ENCODE measurements at places on chromosomes 6 and 20. TPM values are rescaled to one million over a fixed set of nuclear protein-coding genes. Genes with fewer than 3 reads are reported as not detected.

ADGRB3 gene
- total RNA-seq, result 1.9 TPM

GLP1R gene
- 3.7 TPM for total RNA-seq

SEMG1 gene
- total RNA-seq, result 4.0 TPM

FNDC1 gene
- 0.38 TPM for total RNA-seq

ID4 gene
- 7.0 TPM for total RNA-seq

RGL2 gene
- total RNA-seq, result 52.2 TPM

LHFPL5 gene
- total RNA-seq, result not detected

SLC22A16 gene
- total RNA-seq, result not detected

NUP153 gene
- total RNA-seq, result 88.4 TPM

EPHA7 gene
- total RNA-seq, result 7.3 TPM

FLRT3 gene
- 0.17 TPM for total RNA-seq

CRIP3 gene
- total RNA-seq, result 18.8 TPM

- no peak for DNase-seq
Measured at GRCh38 chr6:169340395-169340794, 86.7 kb upstream of the THBS2 start.

DNA sequence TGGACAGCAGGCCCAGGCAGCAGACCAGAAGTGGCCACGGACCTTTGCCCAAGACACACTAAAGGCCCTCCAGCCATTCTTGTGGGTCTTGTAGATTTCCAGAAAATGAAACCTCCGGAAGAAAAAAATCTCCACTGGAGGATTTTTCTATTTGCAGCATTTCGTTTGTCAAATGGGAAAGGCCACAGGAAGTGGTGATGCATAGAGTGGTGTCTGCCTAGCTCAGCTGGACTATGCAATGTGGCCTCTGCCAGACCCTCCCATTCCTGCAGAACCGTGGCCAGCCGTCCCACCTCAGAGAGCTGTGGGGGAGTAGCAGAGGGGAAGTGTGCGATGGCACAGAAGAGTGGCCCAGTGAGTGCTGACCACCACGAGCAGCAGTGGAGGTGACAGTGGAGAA, 24.0 kb upstream of the INSM1 start:
- DNase-seq, result no peak

- DNase-seq, result peak; percentile 89
Measured at GRCh38 chr20:59751075-59751711, 146.9 kb downstream of the PHACTR3 start.

- DNase-seq, result no peak
Measured at GRCh38 chr6:111270121-111270520, 182.8 kb downstream of the SLC16A10 start.

GRCh38 chr6:142013875-142014495, 118.7 kb upstream of the GJE1 start:
- no peak for DNase-seq

DNA sequence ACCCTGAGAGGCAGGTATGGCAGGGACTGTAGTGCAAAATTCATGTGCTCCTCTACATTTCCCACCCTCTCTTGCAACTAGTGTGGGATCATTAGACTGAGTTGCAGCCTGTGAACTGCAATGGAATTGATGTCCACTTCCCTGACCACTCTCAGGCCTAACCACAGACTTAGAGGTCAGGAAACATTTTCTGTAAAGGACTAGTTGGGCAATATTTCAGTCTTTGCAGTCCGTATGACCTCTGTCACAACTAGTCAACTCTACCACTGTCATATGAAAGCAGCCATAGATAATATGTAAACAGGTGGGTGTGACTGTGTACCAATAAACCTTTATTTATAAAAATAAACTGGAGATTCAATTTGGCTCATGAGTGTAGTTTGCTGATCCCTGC, 134.4 kb upstream of the TOP1 start:
- no peak for DNase-seq

GRCh38 chr6:5506149-5506548, 244.8 kb downstream of the FARS2 start:
- no peak for DNase-seq

DNA sequence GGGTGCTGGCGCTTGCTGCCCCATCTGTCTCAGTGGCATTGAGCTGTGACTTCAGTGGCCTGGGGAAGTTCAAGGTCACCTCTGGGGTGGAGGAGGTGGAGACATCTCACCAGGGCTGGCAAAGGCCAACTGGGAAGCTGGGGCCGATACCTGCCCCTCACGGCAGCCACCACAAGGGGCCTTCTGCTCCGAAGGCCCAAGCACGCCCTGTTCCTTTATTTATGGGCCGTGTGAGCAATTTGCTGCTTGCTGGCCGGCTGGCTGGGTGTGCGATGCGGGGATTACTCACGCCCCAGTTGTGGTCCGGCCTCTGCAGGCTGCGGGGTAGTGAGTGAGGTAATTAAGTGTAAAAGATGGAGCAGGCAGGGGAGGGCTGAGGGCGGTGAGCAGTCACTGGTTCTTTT, 13.2 kb upstream of the SCRT2 start:
- peak; percentile 72 for DNase-seq

DNA sequence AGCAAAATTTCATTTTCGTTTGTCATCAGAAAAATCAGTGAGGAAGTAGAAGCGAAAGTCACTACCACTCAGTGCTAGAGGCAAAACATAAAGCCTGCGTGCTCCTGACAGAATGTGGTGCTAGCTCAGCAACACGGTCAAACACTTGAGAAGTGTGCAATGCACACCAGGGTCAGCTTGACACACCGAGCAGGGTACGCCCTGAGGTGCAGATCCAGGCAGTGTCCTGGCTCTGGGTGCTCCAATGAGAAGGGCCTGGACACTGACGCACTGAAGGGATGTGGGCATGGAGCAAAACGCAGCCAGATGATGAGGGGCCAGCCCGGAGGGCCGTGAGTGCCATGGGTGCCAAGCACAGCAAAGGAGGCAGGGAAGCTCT, 5.9 kb downstream of the RNASET2 start:
- no peak for DNase-seq

DNA sequence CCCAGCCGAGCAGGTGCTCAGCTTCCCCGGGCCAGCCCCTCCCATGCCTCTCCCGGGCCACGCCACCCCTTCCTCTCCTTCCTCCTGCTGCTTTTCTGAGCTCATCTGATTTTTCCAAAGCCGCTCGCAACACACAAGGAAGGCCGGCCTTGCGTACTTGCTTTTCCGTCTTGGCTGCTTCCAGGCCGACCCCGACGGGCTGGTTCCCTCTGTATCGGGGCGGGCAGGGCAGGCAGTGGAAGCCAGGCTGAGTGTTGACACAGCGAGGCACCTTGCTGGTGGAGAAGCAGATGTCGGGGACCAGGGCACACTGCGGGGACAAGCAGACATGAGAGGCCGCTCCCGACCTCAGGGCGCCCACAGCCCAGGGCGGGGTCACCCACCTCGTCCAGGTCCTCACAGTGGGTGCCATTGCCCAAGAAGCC, 21.1 kb downstream of the THBS2 start:
- DNase-seq, result no peak

DNA sequence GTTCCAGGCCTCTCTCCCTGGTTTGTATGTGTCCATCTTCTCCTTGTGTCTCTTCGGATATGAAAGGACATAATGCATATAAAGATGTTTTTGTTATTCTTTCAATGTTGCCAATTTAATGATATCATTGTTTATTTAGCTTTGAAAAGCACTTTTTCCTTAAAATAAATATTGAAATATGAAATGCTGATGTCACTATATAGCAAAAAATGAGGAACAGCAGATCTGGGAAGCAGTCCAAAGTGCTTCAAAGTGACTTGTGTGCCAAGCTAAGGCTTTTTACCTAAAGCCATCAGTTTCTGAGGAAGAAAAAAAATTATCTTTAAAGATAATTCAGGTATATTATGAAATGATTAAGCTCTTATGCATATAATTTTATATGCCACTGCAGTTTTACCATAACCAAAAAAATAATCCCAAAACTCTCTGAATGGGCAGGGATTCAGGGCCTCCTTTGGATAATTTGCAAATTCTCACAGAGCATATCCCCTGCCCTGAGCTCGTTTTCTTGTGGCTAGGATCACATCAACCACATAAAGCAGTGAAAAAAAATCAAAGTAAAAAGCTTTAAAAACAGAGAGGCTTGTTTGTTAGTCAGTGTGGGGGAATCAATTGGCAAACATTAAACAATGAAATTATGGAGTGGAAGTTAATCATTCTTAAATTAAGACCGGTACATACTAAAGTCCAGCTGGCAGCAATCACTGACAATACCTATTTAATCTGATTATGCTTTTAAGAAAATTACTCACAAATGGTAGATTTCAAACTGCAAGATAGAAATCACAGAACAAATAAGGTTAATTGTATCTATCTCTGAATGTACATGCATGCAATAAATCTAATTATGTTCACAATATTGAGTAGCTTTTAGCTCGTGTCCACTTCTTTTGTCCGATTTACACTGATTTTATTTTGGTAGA, 1027.9 kb upstream of the ADGRB3 start:
- no peak for DNase-seq

- no peak for DNase-seq
Measured at GRCh38 chr6:116530436-116530835, 15.0 kb downstream of the TRAPPC3L start.

- peak; percentile 36 for DNase-seq
Measured at GRCh38 chr20:33811776-33812151, 616 bp downstream of the CHMP4B start.

GRCh38 chr6:78076371-78076770, 423.5 kb downstream of the MEI4 start:
- DNase-seq, result no peak

DNA sequence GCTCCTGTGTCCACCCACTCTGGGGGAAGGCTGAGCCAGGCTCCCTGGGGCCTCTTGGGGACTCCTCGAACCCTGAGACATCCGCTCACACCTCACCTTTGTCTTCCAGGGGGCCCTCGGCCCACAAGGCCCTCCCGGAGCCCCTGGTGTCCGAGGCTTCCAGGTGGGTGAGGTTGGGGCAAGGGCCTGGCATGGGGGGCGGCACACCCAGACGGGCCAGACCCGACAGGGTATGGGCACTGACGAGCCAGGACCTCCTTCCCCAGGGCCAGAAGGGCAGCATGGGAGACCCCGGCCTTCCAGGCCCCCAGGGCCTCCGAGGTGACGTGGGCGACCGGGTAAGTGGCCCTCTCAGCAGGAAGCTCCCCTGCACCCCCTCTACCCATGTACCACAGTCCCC, 13.4 kb downstream of the COL9A3 start:
- no peak for DNase-seq

DNA sequence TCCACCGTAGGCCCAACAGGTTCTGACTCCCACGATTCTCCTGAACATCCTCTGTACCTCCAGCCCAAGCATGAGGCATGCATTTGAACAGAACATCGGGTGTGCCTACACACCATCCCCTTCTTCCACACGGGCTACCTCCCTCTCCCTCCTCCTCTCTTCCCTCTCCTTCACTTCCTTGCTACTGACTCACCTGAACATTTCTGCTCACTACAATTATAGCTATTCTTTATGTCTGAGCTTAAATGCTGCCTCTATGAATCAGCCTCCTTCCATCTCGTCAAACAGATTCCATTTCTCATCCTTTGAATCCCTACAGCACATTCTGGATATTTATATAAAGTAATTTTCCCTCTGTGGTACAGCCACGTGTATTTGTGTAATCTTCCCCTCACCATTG, 71.4 kb upstream of the MYLIP start:
- DNase-seq, result no peak

- no peak for DNase-seq
Measured at GRCh38 chr6:69668916-69669315, 127.9 kb downstream of the LMBRD1 start.

DNA sequence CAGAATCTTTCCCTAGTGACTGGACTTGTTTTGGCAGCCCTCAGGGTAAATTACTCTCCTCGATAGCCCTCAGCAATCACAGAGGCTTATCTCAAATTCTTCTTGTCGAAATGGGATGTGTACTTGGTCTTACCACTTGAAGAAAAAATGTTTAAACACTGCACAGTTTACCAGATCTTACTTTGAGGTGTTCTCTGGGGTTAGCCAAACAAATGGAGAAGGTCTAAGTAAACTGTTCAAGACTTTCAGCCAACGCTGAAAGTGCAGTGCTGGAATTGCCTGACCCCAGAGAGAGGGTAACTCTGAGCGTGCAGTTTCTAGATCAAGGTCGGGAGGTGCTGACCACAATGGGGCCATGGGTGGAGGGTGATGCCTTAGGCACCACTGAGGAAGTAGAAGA, 39.2 kb downstream of the MYLIP start:
- no peak for DNase-seq

DNA sequence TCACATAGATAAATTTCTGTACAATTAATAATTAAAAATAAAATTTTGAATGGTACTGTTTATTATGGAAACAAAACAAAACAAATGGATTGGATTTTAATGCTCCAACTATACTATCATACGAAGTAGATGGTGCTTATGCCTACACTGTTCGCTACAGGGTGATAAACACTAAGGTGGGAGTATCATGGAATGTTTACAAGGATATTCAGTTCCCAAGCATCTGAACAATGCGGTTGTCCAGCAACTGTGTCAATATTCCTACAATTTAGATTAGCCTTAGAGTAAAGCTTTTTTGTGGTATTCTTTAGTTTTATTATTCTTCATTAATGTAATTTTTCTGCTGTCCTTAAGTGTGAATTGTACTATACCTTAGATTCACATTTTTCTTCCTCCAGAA, 105.1 kb downstream of the MMS22L start:
- no peak for DNase-seq

DNA sequence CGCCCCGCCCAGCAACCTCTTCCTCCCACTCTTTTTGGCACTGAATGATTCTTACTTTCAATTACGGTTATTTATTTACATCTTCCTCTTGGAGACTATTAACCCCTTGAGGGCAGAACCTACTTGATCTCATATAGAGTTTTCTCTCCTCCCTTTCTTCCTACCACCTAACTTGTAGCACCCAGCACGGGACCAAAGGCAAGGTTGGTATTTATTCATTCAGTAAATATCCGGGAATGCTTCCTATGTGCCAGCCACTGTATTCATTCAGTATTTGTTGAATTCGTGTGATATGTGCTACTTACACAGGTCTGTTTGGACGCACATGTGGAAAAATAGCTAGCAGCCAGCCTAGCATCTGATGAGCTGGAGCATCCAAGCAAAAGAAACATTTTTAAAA, 1.3 kb upstream of the CNKSR3 start:
- peak; percentile 38 for DNase-seq

GRCh38 chr6:43886717-43887339, 116.8 kb downstream of the VEGFA start:
- DNase-seq, result no peak

DNA sequence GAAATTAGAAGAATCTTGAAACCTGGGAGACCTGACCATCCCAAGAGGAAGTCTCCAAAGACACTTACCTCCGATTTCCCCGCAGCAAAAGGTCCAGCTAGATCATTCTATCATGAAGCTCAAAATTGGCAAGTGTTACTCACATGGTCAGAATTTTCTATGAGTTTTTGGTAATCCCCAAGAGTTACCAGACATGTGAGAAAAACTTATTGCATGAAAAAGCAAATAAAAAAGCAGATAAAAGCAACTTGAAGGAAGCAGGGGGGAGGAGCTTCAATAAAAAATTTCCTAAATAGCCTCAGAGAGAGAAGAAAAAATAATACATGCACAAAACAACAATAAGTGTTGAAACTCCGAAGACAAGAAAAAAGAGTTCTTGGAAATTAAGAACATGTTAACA, 27.3 kb downstream of the VNN1 start:
- no peak for DNase-seq

- DNase-seq, result no peak
Measured at GRCh38 chr6:77487808-77488425, 24.6 kb upstream of the HTR1B start.
